Mucosa of gallbladder (tissue), 1 donor: ENCODE measurements at places on chromosomes 2 and 18.

DNA sequence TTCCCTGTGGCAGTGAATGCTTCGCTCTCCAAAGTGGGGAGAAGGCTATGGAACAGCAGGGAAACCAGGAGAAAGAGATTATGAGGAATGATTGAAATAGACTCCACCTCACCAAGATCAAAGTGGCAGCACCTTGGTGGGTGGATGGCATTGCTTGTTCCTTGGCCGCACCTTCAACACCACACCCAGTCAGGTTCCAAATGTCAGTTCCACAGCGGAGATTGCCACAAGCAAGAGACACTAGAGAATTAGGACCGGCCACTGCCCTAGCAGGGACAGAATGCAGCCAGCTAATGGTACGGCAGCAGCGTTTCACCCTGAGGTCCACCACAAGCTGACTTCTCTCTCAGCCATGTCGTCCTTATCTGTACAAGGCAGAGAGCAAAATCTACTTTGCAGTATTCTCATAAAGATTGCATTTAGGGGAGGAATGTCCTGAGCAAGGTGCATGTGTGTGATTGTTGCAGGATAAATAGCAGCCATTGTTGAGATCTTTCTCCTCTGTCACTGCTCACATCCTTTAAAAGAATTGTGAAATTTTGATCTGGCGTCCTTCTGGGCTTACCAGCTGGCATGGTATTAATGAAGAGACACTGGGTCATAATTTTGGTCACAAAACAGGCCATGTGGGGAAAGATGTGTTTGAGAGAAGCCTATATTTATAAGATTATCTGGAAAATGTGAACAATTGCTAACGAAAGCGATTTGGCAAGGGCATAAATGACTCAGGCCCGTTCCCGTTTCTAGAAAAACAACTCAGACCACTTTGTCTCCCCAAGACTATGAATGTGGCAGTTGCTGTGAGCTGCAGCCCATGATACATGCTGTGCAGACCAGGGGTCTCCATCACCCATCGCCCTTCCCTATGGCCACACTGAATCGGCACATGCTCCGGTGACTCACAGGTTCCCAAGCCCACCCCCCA, 228.6 kb upstream of the ID2 start:
- no peak for DNase-seq

DNA sequence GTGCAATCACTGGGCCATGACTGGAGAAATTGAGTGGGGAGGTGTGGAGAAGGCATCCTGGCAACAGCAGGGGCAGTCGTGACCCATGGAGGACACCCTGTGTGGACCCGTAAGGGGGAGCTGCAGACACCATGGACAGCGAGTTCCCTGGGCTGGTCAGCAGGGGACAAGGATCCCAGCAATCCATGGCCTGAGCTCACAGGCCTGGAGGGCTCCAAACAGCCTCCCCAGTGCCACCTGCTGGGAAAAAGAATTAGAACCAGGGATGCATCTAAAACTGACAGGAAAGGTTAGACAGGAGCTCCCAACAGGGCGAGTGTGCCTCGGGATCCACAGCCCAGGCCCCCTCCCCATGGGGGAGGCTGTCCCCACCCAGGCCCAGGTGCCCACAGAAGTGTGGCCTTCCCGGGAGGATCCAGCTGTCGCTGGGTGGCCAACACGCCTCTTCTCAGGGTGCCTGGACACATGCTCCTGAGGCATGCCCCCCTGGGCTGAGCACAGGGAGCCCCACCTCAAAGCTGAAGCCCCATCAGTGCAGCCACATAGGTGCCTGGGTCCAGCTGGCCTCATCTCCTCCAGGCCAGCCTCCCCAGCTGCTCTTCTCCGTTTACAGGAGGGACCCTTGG, 20.5 kb upstream of the KIF1A start:
- peak; percentile 59 for DNase-seq

DNA sequence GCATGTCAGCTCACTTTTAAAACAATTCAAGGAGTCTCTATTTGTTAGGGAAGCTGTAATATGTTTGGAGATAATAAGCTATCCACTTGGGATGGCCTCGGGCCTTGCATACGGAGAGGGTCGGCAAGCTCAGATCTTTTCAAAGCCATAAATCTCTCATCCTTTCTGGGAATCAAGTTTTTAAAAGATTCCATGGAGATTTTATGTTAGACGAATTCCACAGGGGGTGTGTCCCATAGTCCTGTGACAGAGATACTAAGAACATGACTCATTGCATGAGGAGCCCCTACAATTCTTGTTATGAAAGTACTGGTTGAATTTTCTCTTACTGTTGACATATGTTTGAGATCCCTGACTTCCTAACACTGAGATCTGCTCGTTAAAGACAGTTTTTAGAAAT, 108.7 kb downstream of the FEZ2 start:
- DNase-seq, result no peak

- no peak for DNase-seq
Observed at GRCh38 chr18:22275706-22276333, 106.4 kb downstream of the GATA6 start.

DNA sequence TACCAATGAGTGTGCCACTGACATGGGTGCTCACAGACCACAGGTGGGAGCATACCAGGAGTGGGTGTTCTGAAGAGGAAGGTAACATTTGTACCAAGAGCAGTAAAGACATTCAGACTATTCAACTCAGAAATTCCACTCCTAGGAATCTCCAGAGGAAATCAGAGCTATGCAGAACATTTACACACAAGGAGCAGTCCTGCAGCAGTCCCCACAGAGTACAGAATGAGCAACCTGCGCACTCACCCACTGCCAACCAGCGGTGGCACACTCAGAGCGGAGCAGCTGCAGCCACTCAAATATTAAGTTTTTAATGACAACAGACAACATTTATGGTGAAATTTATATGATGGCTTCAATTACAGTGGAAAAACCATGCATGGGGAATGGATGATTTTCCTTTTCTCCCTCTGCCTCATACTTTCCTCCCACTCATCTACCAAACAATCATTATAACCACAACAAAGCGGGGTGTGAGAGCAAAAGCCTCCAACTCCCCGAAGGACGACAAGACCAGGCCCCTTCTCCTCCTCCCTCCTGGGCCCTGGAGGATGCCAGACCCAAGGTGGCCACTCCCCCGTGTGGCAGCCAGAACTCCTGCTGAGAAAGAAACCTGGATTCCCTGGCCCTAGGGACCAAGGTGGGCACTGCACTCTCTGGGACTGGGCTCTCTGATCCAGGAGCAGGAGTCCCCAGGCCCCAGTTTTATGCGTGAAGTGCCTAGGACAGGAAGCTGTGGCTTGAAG, 5.4 kb downstream of the HS6ST1 start:
- DNase-seq, result peak; percentile 15

DNA sequence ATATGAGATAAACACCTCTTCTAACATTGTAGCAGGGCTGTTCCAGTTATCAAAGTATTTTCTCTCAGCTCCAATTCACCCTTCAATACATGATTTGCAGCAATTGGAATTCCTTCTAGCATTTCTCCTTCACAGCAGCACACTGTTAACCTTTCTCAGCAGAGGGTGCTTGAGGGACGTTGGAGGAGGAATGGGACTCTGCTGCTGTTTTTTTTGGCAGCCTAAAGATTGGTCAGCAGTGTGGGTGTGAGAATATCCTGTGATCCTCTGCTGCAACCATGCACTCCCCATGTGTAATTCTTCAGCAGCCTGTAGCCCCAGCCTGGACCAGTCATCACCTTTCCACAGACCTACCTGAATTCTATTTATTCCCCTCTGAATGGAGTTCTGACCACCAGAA, 1708.9 kb upstream of the CELF4 start:
- DNase-seq, result no peak

- DNase-seq, result peak; percentile 16
Observed at GRCh38 chr18:54127759-54128378, 96.6 kb downstream of the MBD2 start.

DNA sequence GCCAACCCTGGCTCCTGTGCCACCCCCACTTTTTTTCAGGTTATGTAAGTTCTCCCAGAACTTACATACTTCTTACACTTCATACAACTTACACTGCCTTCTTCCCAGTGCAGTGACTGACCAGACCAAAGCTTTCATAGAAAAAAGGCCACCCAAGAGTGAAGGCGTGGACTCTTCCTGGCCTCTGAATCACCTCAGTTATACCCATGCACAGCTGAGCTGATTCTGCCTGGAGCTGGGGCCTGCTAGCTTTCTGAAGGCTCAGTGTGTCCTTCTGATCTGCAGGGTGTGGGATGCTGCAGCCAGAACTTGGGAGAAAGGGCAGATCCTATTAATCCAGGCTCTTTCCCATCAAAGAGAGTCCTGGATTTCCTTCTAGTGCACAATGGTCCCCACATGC, 216.1 kb downstream of the TTC32 start:
- DNase-seq, result no peak

DNA sequence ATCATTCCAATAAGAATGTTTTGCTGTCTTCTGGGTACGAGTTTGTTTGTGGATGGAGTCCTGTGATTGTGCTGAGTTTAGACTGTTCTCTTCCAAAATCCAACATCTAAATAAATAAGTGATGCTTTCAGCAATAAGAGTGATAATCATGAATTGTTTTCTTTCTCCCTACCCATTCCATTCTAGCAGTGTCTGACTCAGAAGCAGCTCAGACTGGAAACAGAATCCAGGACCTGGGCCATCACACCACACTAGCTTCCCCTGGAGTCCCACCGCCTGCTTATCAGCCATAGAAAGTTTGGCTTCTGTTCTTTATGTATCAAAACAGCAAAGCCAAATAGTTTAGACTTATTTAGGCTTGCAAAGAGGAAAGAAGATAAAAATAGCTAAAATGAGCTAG, 76.4 kb upstream of the CNGA3 start:
- DNase-seq, result no peak

DNA sequence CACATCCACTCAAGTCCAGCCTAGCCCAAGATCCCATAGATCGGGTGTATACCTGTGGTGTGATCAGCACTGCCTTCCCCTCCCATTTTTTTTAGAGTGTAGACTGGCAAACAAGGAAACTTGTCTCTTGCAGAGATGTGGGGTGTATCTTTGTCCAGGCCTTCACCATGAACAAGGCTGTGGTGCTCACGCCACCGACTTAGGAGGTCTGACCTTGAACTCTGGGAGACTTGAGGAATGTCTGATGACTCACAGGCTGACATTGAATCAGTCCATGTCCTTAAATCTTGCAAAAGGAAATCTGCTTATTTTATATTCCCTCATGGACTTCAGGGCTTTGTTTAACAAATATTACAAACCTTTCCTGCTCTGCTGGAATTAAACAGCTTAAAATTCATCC, 4.5 kb upstream of the CTIF start:
- DNase-seq, result no peak

DNA sequence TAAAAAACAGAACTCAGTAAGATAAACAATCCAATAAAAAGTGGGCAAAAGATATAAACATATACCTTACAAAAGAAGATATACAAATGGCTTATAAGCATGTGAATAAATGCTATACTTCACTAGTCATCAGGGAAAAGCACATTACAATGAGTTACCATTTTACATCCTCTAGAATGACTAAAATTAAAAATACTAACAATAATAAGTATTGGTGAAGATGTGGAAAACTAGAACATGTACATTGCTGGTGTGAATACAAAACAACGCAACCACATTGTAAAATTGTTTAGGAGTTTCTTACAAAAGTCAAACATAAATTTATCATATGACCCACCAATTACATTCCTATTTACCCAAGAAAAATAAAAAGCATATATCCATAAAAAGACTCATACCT, 80.1 kb downstream of the SPIRE1 start:
- DNase-seq, result no peak

- DNase-seq, result no peak
Observed at GRCh38 chr2:77488141-77488540, 34.0 kb downstream of the LRRTM4 start.
